Stimulated activated naive B cell treated with anti-CD40 and anti-IgM and Interleukin-4, amounts not matched to agents 10 μg/mL and 1 μg/mL and 100 μg/mL, for 72 hours (primary cell): ENCODE measurements at places on chromosomes 1 and 21.
A peak's percentile ranks its signal among the peaks of the same experiment; 100 is the strongest.

GRCh38 chr1:90048043-90048442 is 53.1 kb downstream of the ZNF326 start:
- DNase-seq, result no peak

DNA sequence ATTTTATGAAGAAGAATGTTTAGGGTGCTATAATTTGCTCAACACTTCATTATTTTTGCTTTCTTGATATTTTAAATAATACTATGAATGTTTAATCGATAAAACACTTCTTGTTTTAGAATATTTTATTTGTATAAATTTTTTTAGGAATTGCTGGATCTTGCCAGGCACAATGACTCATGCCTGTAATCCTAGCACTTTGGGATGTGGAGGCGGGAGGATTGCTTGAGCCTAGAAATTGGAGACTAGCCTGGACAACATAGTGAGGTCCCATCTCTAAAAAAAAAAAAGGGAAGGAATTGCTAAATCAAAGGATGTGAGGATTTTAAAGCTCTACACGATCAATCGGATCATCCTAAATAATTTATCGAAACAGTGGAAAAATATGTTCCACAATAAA is 17.6 kb downstream of the RNF11 start:
- no peak for DNase-seq

- DNase-seq, result no peak
Measured at GRCh38 chr1:176959191-176959820, 205.2 kb downstream of the ASTN1 start.

GRCh38 chr1:163039707-163040093 is 29.5 kb upstream of the RGS4 start:
- DNase-seq, result no peak

- DNase-seq, result no peak
Measured at GRCh38 chr1:44283524-44284173, 70.4 kb downstream of the DMAP1 start.

DNA sequence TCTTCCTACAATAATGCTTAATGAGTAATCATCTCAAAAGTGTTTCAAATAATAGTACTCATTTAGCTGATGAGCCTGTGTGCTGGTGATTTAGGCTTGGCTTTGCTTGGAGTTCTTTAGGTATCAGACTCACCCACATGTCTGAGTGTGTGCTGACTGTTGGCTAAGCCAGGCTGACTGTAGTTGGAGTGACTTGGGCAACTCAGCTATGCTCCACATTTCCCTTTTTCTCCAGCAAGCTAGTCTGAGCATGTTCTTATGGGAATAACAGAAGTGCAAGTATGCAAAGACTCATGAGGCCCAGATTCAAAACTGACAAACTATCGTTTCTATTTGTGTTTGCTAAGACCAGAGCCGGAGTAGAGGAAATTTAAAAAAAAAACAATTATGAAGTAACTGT is 99.0 kb upstream of the ADGRL4 start:
- no peak for DNase-seq

DNA sequence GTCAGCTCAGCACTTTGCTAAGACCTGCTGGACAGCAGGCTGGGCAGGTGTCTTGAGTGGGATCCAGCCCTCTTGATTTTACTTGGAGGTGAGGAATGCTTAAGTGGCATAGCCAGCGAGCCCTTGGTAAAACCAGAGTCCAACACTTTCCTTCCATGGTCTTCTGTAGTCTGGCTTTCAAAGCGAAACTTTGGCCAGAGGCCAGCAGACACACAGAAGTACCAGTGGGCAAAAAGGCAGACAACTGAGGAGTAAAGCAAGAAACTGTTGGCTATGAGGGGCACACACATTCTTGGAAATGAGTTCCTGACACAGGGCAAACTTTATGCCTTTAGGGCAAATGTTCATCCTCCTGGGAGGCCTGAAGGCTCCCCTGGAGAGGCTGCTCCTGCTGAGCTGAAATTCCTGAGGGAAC is 281.0 kb upstream of the POU3F1 start:
- DNase-seq, result no peak

DNA sequence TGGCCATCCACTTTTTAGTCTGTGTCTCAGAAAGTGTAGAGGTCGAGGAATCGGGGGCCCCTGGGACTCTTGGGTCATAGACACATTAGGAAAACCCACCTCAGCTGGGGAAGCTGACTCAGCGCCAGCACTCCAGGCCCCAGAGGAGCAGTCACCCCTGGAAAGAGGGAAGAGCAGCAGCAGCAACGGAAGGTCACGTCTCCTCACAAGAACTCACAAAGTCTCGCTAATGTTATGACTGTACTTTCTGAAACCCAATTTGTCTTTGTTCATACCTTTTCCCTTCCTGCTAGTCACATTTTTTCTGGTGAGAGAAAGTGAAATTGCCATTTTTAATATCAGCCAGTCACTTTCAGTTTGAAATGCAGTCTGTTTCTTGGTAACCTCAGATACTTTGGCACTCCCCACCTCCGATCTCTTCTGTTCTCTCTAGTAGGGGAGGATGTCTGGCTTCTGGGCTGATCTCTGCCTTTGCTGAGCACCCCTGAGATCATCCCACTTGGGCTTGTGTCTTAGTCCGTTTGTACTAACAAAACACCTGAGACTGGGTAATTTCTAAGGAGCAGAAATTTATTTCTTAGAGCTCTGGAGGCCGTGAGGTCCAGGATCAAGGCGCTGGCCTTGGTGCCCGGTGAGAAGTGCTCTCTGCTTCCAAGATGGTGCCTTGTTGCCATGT is 6.0 kb upstream of the NLRP3 start:
- DNase-seq, result peak; percentile 29

GRCh38 chr21:36021251-36021837 is 39.0 kb downstream of the SETD4 start:
- DNase-seq, result no peak

- DNase-seq, result no peak
Measured at GRCh38 chr1:98205291-98206017, 284.6 kb upstream of the DPYD start.

GRCh38 chr1:58932859-58933598 is 149.2 kb upstream of the JUN start:
- DNase-seq, result no peak

- DNase-seq, result no peak
Measured at GRCh38 chr1:77333501-77333900, 51.7 kb downstream of the AK5 start.

- no peak for DNase-seq
Measured at GRCh38 chr1:183198463-183198862, 12.4 kb downstream of the LAMC2 start.

- no peak for DNase-seq
Measured at GRCh38 chr1:209368864-209369598, 214.5 kb upstream of the CAMK1G start.

GRCh38 chr1:87106144-87106543 is 191.7 kb downstream of the HS2ST1 start:
- DNase-seq, result no peak

GRCh38 chr1:167825419-167826079 is 88.4 kb downstream of the ADCY10 start:
- DNase-seq, result no peak

DNA sequence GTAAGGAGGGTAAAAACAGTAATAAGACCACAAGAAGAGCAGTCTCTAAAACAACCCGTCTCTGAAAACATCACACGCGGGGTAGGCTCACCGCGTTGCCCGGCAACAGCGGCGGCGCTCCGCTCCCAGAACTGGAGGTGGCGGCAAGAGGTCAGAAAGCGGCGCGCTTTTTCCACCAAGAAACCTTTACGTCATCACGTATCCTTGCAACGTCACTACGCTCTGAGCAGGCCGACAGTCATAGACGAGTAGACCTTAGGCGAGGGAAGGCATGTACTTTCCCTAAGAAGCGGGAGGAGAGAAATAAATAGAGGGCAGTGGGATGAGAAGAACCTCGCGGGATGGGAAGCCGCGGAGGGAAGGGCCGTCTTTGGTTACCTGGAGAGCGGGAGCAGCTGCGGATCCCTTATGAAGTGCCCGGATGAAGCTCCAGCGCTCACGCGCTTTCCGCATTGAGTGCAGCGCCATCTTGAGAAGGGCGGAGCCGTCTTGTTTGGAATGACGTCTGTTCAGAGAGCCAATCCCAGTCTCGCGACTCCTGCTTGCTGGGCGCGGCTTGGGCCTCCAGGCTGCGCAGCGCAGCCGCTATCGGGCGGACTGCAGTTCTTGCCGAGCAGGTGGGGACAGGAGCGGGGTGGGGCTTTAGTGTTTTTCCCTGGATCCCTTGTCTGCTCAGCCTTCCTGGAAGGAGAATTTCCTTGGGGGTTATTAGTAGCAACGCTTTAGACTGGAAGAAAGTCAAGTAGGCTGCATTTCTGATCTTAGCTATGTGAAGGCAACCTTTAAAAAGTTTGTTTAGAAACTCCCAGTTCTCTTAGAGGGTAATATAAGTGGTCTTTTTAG is at the start of gene WARS2:
Gene WARS2 (minus strand): TSS at position 477 of the 843 bp plus-strand sequence. CDS start 9 bp downstream, at position 468.
- DNase-seq, result peak; percentile 95

DNA sequence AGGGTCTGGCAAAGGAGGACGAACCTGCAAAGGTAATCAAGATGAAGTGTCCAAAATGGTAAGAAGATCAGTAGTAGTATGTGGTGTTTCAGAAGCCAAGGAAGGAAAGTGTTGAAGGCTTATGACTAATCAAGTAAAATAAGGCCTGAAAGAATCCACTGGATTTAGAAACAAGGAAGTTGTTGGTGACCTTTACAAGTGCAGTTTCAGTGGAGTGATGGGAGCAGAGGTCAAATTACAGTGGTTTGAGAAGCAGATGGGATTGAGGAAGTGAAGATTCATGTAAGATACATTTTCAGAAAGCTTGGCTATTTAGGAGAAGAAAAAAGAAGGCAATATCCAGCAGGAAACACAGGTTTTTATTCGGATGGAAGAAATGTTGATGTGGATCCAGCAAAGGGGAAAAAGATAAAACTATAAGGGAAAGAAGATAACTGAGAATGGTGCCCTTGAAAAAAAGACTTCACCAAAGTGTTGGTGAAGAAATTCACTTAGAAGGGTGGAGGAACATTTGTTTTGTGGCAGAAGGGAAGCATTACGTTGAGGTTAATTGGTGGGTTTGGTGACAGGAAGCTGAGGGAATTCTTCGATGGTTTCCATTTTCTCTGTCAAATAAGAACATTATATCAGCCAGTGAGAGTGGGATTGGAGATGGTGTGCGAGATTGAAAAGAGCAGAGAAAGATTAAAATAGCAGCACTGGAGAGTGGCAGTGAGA is 2.1 kb downstream of the ARMH1 start:
- DNase-seq, result peak; percentile 37

GRCh38 chr1:119626011-119626545 is 22.0 kb downstream of the ZNF697 start:
- no peak for DNase-seq

GRCh38 chr1:19661721-19662228 is 2.9 kb upstream of the HTR6 start:
- DNase-seq, result no peak
